Cortex of kidney (tissue), 1 donor: ENCODE measurements at places on chromosomes 11 and 22.

- no peak for DNase-seq
These were observed 7.1 kb downstream of the PRPF19 start for GRCh38 chr11:60899046-60899936.

- DNase-seq: no peak
These were observed 18.7 kb upstream of the PEX26 start for GRCh38 chr22:18059094-18059417.

DNA sequence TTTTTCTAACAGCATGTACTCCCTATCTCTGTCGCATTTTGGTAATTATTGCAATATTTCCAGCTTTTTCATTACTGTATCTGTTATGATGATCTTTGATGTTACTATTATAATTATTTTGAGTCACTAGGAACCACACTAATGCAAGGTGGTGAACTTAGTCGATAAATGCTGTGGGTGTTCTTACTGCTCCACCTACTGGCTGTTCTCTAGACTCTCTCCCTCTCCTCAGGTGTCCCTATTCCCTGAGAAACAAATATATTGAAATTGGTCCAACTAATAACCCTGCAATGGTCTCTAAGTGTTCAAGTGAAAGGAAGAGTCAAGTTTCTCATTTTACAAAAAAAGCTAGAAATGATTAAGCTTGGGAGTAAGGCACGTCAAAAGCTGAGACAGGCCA is 10.5 kb downstream of the ARL14EP start:
- DNase-seq: no peak

GRCh38 chr11:87290304-87290922 is 252.7 kb downstream of the TMEM135 start:
- no peak for DNase-seq

DNA sequence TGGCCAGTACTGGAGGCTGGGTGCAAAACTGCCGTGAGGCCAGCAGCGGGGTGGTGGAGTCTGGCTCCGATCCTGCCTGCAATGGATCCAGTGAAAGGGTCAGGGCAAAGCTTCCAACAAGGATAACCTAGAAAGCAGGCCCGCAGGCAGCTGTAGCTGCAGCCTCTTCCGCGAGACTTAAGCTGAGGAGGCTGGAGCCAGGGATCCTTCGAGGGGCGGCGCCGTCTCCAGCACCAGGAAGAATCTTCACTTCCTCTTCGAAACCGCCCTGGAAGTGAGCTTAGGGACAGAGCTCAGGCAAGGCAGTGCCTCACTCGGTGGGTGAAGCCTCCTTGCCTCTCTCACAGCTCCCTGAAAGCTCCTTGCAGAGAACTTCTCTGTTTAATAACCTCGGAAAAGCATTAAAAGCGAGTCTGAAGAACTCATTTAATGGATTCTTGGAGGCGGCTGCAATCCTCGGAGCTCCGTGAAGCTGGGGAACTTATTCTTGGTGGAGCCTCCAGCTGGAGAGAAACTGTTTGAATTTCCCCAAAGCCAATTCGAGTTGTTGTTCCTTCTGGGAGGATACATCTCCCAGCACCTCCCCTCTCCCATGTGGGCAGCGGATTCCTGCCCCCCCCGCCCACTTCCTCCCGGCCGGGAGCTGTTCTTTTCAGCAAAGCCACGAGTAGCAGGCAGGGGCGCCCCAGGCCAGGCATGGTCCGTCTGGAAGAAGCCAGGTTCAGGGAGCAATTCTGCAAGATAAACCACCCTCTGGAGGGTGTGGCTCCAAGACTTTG is 169.9 kb downstream of the CTTN start:
- DNase-seq: no peak

- DNase-seq: no peak
These were observed 125.6 kb upstream of the SORL1-AS1 start for GRCh38 chr11:121578251-121578976.

- no peak for DNase-seq
These were observed 2.9 kb upstream of the ASCL2 start for GRCh38 chr11:2273311-2273710.

DNA sequence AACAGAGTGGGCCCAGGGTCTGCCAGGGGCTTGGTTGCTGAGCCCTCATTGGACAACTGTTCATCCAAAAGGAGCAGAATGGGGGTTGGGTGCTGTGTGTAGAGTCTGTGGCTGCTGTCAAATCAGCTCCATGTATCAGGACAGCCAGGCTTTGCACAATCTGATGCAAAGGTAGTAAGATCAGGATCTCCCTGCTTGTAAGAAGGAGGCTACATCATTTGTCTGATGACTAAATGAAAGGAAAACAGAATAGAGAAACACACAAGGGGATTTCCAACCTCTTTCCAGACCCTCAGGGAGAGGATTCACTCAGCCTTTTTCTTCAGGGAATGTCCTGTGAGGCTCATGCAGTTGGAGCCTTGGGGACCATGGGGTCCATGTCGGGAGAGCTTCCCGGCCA is 7.2 kb downstream of the MICAL2 start:
- DNase-seq: no peak

GRCh38 chr11:119339589-119340334 is 921 bp downstream of the C1QTNF5 start:
- no peak for DNase-seq

GRCh38 chr22:37270928-37271650 is 11.2 kb upstream of the CYTH4 start:
- no peak for DNase-seq

DNA sequence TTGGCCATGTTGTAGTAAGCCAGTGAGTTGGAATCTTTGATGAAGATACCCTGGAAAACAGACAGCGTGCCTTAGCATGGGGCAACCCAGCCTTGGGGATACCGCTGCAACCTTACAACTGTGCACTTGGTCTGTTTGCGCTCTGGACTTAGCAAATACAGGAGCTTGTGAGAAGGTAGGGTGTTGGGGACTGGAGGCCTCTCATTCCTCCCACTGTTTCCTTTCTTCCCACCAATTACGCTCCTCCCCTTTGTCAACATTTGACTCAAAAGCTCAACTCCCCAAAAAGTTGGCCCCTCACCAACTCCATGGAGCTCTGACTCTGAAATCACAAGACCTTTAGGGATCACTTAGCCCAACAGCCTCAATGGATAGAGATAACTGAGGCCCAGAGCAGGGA is 7.9 kb upstream of the TBC1D10A start:
- DNase-seq: no peak

DNA sequence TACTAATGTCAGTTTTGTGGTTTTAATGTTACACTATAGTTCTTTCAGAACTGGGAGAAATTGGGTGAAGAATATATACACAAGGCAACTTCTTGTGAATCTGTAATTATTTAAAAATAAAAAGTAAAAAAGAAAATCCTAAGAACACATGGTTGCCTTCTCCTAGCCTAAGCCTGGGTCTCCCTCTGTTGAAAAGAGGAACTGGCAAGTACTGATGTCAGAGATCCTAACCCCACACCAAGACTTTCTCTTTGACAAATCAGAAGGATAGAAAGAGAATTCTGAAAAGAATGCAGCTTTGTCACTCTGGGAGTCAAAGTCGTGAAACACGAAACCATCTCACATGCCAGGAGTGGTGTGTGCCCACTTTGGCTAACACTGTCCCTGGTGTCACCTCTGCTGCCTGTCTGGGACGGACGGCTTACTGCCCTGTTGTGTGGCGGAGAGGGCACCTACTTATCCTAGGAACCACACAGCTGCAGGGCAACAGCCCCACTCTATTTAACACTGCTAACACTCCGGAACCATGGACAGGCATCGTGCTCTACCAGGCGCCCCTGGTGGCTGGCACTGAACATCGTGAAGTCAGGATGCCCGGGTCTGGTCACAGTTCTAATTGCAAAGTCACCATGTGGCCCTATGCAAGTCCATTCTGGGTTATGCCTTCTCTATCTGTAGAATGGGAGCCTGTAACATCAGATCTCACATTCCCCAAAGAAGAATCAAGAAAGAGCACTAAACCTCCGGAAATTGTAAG is 108.7 kb upstream of the CD82 start:
- no peak for DNase-seq
